ENCODE measurements at places on chromosomes 4 and X.

GRCh38 chr4:57103051-57103450 lies 7.1 kb downstream of the IGFBP7 start:
- no peak for DNase-seq

- DNase-seq, result no peak
Measured at GRCh38 chrX:143466130-143466529, 51.1 kb downstream of the SPANXN3 start.

DNA sequence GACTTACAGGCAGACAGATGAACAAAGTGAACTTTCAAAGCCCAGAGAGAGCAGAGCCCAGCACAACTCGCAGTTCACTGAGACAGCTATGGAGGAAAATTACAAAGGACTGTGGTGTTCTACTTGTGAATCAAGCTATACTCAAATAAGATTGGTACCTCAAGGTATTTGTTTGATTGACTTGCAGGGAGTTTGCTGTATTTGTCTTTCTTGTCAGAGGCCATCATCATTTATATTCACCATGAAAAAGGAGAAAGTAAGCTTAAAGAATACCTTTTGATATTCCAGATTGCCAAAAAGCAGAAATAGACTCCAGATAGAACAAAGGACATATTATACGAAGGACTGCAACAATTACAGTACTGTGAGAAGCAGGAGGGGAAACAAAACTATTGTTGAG lies 1047.9 kb downstream of the RPA4 start:
- DNase-seq, result no peak

- DNase-seq, result no peak
Measured at GRCh38 chr4:68342134-68342533, 7.8 kb downstream of the YTHDC1 start.

- DNase-seq, result no peak
Measured at GRCh38 chr4:1474126-1475090, 68.2 kb upstream of the NKX1-1 start.

- no peak for DNase-seq
Measured at GRCh38 chr4:152735396-152735859, 44.1 kb downstream of the TIGD4 start.

DNA sequence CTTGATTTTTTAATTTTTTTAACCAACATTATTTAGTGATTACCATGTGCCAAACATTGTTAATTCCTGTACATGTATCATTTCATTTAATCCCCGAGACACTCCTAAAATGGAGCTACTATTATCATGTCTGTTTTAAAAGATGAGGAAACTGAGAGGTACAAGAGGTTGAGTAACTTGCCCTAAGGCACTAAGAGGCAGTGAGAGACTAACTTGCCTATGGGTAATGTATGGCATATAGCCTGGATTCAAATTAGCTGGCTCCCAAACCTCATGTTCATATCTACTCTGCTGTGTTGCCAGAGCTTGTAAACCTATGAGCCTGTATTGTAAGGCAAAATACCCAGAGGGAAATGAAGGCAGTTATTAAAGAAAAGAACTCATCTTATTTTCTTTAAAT lies 443.6 kb downstream of the IL15 start:
- DNase-seq, result no peak

- no peak for DNase-seq
Measured at GRCh38 chr4:156865451-156865850, 106.1 kb downstream of the PDGFC start.

DNA sequence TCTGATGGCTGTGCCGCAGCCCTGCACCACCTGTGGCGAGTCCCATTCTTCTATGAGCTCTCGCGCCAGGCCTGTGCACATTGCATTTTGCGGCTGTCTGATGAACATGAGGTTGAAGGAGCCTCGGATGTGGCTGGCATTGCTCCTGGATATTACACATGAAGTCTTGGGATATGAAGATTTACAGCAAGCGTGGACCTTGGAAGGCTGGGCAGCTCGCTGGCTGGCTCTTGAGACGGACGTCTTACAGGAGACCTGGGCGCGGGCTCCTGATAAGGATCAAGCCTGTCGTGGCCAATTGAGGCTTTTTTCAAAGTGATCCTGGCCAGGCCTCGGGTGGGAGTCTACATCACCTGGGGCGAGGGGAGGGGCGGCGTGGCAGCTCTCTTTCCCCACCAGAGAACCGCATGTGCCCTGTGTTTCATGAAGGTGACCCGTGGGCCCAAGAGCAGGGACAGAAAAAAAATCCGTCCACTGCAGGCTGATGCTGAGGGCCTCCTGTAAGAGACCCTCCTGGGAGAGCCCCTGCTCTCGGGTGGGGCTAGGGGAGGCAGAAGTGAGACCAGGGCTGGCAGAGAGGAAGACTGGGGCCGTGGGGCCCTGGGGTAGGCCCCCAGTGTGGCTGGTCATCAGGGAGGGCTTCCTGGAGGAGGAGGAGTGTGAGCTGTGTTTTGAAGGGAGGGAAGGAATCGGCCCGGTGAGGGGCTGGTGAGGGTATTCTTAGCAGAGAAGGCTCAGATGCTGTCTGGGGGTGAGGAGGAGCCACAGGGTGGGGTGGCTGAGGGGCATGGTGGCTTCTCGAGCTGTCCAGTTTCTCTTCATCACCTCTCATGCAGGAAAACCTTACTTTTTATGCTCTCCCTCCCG lies 23.6 kb downstream of the CPZ start:
- DNase-seq, result no peak

DNA sequence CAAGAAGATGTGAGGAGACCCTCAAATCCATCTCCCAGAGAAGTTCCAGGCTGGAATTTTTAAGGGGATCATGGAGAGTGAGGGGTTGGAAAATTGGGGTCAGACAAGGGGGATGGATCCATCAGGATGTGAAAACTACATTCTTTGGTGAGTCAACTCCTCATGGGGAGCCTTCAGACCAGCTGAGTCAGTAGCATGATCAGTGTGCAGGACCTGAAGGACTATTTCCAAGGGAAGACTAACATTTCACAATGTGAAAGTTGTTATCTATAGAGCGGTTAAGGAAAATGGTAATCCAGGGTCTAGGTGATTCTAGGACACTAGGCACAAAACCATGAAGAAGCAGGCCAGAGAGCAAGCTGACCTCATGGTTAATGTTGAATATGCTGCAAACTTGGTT lies 38.6 kb upstream of the CEP135 start:
- DNase-seq, result no peak

DNA sequence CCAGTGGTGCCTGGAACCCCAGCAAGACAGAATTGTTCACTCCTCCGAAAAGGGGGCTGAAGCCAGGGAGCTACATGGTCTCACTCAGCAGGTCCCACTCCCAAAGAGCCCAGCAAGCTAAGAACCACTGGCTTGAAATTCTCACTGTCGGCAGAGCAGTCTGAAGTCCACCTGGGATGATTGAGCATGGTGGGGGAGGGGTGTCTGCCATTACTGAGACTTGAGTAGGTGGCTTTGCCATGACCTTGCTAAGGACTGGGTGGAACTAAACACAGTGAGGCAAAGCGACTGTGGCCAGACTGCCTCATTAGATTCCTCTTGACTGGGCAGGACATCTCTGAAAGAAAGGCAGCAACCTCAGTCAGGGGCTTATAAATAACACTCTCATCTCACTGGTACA lies 122.6 kb upstream of the ZC4H2 start:
- DNase-seq, result no peak

DNA sequence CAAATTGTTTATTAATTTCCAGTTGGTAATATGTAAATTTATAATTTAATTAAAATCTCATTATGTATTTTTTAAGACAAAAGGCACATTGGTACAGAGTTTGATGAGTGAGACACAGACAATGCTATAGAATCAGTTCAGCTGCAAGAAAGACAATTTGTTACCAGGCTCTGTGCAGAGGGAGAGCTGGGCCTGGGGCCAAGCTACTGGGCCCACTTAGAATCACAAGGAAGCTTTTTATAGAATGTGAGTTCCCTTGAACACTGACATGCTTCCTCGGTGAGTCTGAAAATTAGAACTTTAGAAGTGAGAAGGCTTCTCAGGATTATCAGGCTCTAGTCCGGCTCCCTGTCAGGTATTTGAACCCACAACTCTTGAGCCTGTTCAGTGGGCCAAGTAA lies 129.0 kb downstream of the AFF2 start:
- no peak for DNase-seq

DNA sequence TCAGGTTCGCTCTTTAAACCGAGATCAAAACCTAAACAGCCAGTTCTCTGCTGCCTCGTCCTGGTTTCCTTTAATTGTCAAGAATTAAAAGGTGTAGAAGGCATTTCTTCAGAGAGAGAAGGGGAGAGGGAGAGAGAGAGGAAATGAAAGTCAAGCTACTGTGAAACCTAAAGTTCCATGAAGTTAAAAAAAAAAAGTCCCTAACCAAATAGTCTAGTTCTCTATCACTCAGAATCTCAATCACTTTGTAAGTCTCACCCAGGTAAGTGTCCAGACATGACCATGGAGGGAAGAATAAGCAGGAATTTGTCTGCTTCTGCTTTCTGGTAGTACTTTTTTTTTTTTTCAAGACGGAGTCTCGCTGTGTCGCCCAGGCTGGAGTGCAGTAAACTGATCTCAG lies 18.8 kb upstream of the SMIM14 start:
- no peak for DNase-seq

DNA sequence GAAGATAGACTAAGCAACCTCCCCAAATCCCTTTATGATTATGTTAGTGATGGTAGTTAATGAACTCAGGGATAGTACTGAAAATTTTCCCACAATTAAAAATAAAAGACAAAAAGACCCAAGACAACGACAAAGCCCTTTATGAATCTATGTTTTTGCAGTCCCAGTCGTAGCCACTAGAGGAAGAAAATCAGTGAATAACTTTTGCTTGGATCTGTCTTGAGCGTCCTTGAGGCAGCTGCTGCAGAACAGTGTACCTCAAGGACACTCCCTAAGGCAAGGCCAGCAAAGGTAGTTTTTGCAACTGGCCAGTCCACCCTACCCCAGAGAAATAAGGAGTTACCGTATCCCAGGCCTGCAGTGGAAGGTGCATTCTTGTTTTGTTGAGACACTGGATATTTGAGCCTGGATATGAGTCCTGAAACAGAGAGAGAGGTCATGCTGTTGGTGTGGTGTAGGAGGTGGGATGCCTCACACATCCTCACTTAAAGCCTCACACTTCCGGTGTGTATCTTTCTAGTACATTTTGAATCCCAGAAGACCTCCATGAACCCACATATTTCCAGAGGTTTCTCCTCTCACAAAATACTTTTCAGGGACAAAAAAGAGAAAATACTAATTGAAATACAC lies 8.7 kb upstream of the TIMM8A start:
- DNase-seq, result no peak

DNA sequence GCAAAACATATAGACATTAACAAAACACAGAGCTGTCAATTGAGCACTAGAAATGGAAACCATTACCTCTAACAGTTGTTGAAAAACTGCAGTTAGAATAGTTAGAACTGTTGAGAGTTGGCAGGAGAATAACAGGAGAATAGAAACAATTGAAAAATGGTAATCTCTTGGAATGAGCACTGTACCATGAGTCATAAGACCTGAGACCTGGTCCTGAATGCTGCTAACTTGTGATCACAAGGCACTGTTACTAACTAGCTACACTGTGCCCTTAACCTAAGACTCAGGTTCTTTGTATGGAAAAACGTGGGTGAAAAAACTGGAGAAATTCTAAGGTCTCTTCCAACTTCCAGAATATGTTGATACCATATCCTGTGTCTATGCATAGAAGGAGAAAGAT lies 29.3 kb downstream of the FAM114A1 start:
- no peak for DNase-seq

GRCh38 chr4:108043526-108043925 lies 53.8 kb downstream of the HADH start:
- no peak for DNase-seq

DNA sequence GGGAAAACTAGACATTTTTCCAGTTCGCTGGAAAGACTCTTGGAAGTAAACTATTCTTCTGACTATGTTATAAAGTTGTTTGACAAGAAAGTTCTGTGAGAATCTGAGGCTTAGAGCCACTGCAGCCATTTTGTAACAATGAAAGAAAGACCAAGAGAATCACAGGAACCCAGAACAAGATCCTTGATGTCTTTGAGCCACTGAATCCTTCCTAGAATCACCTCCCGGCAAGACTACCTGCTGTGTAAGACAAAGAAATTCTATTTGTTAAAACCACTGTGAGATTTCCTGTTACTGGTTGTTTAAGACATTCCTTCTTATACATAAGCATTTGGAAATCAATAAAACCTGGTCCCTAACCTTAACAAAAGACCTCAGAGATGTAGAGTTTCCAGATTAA lies 175.7 kb upstream of the RASGEF1B start:
- DNase-seq, result no peak

DNA sequence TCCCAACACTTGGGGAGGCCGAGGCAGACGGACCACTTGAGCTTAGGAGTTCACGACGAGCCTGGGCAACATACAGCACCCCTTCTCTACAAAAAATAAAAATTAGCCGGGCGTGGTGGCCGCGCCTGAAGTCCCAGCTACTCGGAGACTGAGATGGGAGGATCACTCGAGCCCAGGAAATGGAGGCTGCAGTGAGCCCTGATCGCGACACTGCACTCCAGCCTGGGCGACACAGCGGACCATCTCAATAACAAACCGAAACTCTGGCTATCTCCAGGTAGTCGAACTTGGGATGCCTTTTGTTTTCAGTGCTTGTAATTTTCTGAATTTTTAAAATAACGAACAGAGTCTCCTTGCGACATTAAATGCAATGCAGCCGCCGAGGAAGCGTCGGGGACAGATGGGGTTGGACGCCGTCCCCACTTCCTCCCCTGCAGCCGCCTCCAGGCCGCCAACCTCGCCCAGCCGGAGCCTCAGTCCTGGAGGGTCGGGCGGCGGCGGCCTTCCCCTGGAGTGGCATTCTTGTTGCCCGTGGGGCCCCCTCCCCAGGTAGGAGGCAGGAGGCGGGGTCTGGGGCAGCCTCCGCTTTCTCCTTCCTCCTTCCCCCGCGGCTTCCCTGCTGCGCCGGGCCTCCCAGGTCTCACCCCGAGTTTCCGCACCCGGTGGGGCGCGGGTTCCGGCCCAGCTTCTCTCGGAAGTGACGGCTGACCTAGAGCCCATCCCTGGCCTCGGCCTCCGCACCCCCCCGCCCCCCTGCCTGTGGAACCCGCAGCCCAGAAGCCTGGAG lies 14.6 kb downstream of the HMX1 start:
- DNase-seq, result no peak

GRCh38 chr4:87042986-87043820 lies 108.4 kb downstream of the AFF1 start:
- no peak for DNase-seq

DNA sequence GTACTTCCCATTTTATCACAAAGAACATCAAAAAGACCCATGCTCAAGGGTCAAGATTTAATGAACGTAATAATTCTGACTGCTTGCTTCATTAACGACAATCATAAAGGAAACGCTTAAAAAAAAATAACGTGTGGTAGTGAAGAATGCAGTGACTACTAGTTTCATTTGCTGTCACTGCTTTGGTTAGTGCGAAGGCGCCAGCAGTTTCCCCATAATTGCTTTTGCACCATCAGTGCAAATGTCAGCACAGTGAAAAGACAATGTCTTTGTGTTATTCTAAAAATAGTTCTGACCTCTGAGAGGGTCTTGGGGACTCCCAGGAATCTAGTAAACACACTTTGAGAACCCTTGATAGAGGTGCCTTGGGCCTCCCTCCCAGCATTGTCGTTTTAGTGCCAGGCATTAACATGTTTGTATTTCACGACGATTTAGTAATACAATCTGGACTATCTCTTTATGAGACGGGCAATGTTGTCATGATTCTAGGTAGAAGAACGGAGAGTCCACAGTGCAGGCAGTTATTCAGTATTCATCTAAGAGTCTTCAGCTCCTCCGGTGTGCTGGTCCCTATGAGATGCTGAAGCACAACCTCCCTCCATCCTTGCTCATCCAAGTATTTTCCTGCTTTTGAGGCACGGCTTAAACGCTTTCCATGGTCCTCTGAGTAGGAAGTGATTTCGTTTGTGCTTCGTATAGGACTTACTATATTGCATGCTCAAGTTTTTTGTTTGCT lies 71.0 kb downstream of the AFF1 start:
- peak; percentile 18 for DNase-seq
